ENCODE measurements at places on chromosomes 1 and 21.

GRCh38 chr1:175252561-175252960 lies 60.0 kb upstream of the KIAA0040 start:
- H3K27me3 ChIP-seq = peaks cover 3% of the 10 kb centered on the region
- H3K36me3 ChIP-seq = no peaks in the 10 kb centered on the region
- no peak overlapping the region for H3K27ac ChIP-seq
- H3K4me1 ChIP-seq = no peaks in the 10 kb centered on the region
- no peak for DNase-seq
- no peak overlapping the region for H3K4me3 ChIP-seq

GRCh38 chr21:29389136-29389535 lies 90.4 kb downstream of the BACH1 start:
- H3K27me3 ChIP-seq = no peaks in the 10 kb centered on the region
- H3K4me1 ChIP-seq = peaks cover 13% of the 10 kb centered on the region
- H3K36me3 ChIP-seq = peaks cover 3% of the 10 kb centered on the region
- no peak overlapping the region for H3K27ac ChIP-seq

DNA sequence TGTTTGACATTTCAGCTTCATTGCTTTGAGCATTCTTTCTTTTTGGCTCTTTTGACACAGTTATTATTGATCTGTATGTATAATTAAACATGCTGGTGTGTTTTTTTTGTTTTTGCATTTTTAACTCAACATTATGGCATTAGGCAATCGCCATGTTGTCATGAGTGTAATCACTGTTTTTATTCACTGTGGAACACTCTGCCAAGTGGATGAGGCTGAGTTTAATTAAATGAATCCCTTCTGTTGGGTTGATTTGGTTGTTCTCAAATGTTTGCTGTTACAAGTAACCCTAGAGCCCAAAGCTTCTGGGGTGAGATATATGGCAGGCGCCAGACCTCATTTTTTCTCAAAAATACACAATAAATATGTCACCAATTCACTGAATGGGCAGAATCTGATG lies 428.1 kb downstream of the MATN1 start:
- H3K4me3 ChIP-seq = no peak overlapping the region
- no peak overlapping the region for H3K27ac ChIP-seq
- no peaks in the 10 kb centered on the region for H3K27me3 ChIP-seq
- DNase-seq = no peak
- H3K36me3 ChIP-seq = no peaks in the 10 kb centered on the region

DNA sequence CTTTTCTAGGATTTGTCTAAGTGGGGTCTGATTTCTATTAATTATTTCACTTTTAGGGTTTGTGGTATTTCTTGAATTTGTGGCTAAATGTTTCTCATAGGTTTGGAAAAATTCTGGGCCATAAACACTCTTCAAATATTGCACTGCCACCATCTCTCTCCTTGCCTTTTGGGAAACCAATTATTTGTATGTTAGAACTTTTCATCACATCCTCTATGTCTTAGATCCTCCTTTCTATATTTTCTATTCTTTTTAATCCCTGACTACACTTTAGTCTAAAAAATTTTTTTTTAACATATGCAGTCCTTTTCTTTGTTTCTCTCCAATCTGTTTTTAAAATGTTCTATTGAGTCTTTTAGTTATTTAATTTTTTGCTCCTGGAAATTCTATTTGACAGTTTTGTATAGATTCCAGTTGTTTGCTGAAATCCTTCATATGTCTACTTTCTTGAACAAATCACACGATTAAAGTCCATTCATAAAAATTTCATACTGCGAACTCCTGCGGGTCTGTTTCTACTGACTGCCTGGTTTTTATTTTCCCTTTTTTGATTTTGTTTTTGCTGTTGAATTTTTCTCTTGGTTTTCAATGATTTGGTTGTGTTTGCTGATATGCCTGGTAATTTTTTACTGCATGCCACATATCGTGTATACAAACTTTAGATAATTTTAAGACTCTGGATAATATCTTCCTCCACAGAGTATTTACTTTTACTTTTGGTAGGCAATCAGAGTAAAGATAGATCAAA lies 143.1 kb downstream of the COQ8A start:
- DNase-seq = no peak
- H3K4me1 ChIP-seq = no peaks in the 10 kb centered on the region
- H3K27me3 ChIP-seq = no peaks in the 10 kb centered on the region
- H3K4me3 ChIP-seq = no peak overlapping the region
- no peaks in the 10 kb centered on the region for H3K36me3 ChIP-seq

GRCh38 chr1:220957233-220957605 lies 78.0 kb downstream of the HLX start:
- H3K27ac ChIP-seq = no peak overlapping the region
- H3K27me3 ChIP-seq = no peaks in the 10 kb centered on the region
- no peak for DNase-seq
- H3K36me3 ChIP-seq = no peaks in the 10 kb centered on the region

- no peaks in the 10 kb centered on the region for H3K36me3 ChIP-seq
- H3K4me1 ChIP-seq = peaks cover 10% of the 10 kb centered on the region
- no peak for DNase-seq
Observed at GRCh38 chr1:244325056-244325758, 126.5 kb downstream of the ADSS2 start.

DNA sequence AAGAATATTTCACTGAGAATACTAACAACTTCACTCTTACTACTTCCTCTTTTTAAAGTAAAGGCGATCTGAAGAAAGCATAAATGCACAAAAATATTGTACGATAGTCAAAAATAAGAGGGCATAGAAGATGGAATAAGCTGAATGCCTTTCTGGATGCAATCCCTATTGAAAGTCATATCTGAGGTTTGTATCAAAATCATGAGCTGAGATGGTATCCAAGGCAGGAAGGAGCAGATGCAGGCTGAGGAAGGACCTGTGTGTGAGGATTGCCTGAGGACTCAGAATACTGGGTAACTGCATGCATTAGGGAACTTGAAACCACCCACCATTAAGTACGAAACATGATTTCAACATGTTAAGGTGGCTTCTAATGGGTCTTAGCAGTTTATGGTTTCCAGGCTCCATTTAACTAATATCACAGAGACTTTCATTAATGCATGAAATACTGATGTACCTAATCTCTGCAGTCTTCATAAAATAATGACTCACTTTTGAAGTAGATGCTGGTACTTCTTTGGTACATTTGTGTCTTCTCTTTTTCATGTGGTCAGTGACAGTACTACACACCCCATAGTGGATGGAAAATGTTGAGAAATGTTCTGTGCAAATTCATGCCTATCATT lies 29.6 kb upstream of the RGS1 start:
- H3K36me3 ChIP-seq = no peaks in the 10 kb centered on the region
- peak; percentile 53 for DNase-seq
- peaks cover 94% of the 10 kb centered on the region for H3K4me1 ChIP-seq
- H3K27me3 ChIP-seq = no peaks in the 10 kb centered on the region
- peak overlapping the region; percentile 84 for H3K27ac ChIP-seq
- no peak overlapping the region for H3K4me3 ChIP-seq

GRCh38 chr1:30169269-30169668 lies 554.1 kb downstream of the MATN1 start:
- no peaks in the 10 kb centered on the region for H3K4me1 ChIP-seq
- H3K27me3 ChIP-seq = peaks cover 4% of the 10 kb centered on the region
- H3K36me3 ChIP-seq = no peaks in the 10 kb centered on the region
- H3K4me3 ChIP-seq = no peak overlapping the region
- DNase-seq = no peak
- H3K27ac ChIP-seq = no peak overlapping the region

GRCh38 chr1:215569986-215570824 lies 3.1 kb downstream of the KCTD3 start:
- DNase-seq = no peak
- peaks cover 20% of the 10 kb centered on the region for H3K4me1 ChIP-seq
- no peaks in the 10 kb centered on the region for H3K27me3 ChIP-seq
- no peak overlapping the region for H3K4me3 ChIP-seq

- DNase-seq = no peak
- peaks cover 27% of the 10 kb centered on the region for H3K36me3 ChIP-seq
- no peaks in the 10 kb centered on the region for H3K27me3 ChIP-seq
- H3K4me3 ChIP-seq = no peak overlapping the region
Observed at GRCh38 chr1:51442198-51442597, 76.9 kb downstream of the EPS15 start.

DNA sequence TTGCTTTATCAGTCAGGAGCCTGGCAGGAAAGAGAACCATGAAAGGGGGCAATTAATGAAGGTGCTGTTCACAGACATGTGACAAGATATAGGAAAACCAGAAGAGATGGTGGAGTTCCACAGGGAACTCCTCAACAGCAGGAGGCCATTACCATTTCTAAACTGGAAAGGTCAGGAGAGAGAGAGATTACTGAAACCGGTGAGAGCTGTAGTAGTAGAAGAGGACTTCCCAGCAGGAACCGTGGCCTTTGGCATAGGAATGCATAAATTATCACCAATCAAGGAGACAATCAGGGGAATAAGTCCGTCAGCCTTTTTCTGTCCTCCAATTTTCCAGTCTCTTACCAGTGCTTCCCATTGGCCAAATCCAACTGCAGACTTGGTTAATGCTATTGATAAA lies 23.0 kb upstream of the ABCD3 start:
- H3K27me3 ChIP-seq = no peaks in the 10 kb centered on the region
- H3K4me1 ChIP-seq = no peaks in the 10 kb centered on the region
- no peak overlapping the region for H3K4me3 ChIP-seq
- no peak for DNase-seq
- no peak overlapping the region for H3K27ac ChIP-seq

DNA sequence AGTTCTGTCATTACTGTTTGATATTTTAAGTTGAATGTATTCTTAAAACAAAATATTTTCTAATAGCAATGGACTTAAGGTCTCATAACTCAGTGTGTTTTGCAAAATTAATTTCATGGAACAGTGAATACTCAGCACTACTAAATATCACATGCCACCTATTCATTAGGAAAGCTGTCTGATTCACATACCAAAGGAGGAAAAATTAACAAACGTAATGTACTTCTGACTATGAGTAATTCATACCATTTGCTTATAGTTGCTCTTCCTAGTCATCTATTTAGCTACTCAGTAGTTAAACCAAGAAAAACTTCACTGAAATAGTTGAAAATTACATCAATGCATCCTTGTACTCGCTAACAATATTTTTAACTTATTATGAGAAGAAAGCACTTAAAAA lies 35.2 kb downstream of the TP53BP2 start:
- no peak for DNase-seq
- no peak overlapping the region for H3K27ac ChIP-seq
- no peak overlapping the region for H3K4me3 ChIP-seq
- H3K27me3 ChIP-seq = no peaks in the 10 kb centered on the region

DNA sequence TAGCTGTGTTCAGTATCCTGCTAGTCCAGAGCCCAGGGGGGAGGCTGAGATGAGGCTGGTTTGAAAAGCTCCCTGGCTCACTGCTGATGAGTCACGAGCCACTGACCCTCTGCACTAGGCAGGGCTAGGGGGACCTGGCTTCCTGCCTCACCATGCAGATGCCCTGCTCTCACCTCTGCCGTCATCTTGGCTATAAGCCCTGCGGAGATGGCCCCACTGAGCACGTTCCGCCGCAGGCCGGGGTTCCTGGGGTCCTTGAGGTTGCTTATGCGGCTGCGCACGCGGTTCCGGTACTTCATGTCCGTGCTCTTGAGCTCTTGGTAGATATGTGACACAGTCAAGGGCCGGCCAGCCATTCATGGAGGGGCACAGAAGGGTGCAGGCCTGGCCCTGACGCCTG lies 24.1 kb upstream of the ZNF436 start:
- H3K4me3 ChIP-seq = no peak overlapping the region
- no peak for DNase-seq
- no peak overlapping the region for H3K27ac ChIP-seq
- H3K27me3 ChIP-seq = no peaks in the 10 kb centered on the region
- no peaks in the 10 kb centered on the region for H3K4me1 ChIP-seq

DNA sequence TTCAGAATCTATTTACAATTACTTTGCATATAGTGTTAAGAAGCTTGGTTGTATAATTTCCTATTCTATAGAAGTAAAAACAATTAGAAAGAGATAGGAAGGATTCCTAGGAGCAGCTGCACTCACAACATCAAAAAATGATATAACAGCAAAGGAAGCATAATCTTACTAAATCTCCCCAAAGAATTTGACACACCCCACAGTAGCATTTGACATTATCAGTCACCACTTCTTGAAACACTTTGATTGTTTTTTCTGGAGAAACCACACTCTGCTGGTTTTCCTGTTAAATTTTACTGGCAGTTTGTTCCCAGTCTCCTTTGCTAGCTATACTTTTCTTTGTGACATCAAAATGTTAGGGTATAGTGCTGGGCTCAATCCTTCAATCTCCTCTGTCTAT lies 100.8 kb upstream of the KIAA1614 start:
- H3K27ac ChIP-seq = no peak overlapping the region
- H3K4me3 ChIP-seq = no peak overlapping the region
- H3K36me3 ChIP-seq = peaks cover 7% of the 10 kb centered on the region
- no peaks in the 10 kb centered on the region for H3K4me1 ChIP-seq

DNA sequence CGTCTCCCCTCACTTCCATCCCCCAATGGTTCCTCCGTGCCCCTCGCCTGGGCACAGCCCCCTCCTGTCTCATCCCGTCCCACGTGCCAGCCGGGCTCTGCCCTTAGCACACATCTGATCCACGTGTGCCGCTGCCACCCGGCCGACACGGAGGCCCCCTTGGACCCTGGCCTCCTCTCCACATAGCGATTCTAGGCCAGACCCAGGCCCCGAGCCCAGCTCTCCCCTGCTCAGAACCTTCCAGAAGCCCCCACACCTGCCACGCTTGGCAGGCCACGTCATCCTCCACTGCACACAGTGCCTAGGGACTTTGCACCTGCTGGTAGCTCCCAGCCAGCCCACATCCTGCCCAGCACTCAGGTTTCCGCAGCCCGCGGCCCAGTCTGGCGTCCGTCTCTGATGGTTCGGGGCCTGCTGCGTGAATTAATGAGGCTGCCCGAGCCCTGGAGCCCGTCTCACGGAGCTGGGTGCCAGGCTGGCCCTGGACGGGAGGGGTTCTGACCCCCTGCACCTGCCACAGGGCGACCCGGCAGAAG lies 20.1 kb downstream of the PLCH2 start:
- H3K4me3 ChIP-seq = no peak overlapping the region
- no peak overlapping the region for H3K27ac ChIP-seq
- peak; percentile 24 for DNase-seq
- H3K36me3 ChIP-seq = no peaks in the 10 kb centered on the region

- H3K4me3 ChIP-seq = no peak overlapping the region
Observed at GRCh38 chr1:113793878-113794834, 18.1 kb downstream of the RSBN1 start.

- H3K4me3 ChIP-seq = no peak overlapping the region
- no peak for DNase-seq
- H3K27ac ChIP-seq = no peak overlapping the region
- H3K27me3 ChIP-seq = no peaks in the 10 kb centered on the region
Observed at GRCh38 chr1:78843546-78843945, 163.0 kb downstream of the ADGRL4 start.

- peaks cover 2% of the 10 kb centered on the region for H3K4me1 ChIP-seq
- H3K4me3 ChIP-seq = no peak overlapping the region
- no peak overlapping the region for H3K27ac ChIP-seq
- no peaks in the 10 kb centered on the region for H3K27me3 ChIP-seq
- DNase-seq = peak; percentile 37
Observed at GRCh38 chr1:245180496-245181157, 25.8 kb downstream of the KIF26B start.

DNA sequence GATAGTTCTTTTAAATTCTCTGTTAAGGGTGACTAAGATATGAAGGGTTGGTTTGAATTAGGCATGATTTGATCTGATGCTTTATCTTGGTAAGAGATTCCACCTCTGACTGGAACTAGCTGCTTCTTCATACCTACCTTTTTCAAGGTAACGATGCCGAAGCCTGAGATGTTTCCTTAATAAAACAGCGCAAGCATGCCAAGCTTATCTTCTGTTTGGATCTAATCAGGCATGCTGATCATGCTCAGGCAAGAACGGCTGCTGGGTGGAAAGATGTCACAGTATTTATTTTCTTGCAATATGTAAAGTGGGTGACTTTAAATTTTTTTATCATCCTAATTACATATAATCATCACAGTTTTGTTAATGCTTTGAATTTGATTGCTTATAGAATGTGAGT lies 148.7 kb downstream of the ADGRL2 start:
- no peak for DNase-seq
- no peaks in the 10 kb centered on the region for H3K27me3 ChIP-seq
- H3K36me3 ChIP-seq = no peaks in the 10 kb centered on the region
